ENCODE measurements at places on chromosomes 2 and 18.

- no peak for DNase-seq
Observed at GRCh38 chr2:46009315-46009714, 287.9 kb upstream of the EPAS1 start.

GRCh38 chr2:199940373-199940772 lies 14.9 kb downstream of the TYW5 start:
- no peak for DNase-seq

DNA sequence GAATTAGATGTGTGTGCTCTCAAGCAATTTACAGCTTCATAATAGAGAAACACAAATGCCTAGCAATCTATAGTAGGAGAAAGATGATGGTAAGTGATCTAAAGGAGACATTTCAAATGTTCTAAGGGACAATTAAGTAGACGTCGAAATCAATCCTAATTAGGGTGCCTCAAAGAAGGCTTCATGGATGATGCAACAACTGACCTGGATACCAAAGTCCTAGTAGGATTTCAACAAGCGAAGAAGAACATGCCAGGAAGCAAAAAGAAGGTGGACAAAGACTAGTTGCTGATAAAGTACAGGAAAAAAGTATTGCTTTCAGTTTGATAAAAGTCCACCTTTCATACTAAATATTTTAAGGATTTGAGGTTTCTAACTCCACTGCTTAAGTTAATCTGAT lies 12.5 kb downstream of the FIGN start:
- no peak for DNase-seq

DNA sequence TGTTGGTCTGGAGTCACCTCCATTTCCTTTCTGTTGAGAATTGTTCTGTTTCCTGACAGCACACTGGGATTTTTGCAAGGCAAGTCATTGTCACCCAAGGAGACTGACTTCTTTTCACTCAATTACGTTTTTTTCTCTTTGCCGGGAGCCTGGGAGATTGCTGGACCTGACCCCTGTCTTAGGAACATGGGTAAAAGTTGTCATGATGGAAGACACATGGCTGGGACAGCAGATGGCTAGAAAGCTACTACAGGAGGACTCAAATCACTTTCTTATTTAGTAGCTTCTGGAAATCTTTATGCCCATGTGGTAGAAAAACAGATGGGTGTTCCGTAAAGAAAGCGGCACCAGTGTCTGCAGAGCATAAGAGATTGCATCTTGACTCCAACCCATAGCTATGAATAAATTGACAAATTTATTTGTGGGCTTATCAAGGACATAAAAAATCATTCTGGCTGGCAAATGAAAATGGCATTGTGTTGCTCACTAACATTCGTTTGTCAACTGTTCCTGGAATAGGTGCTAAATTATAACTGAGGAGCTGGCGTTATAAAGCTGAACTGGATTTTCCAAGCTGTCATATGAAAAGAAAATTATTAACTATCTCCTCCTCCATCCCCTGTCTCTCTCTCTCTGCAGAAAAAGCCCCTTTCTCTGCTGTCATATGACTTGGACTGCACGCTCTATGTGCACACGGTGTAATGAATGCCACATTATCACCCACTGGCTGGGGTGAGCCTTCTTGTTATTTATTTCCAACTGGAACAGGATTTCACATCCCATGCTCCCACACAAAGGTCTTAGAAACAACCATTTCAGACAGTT lies 159.8 kb downstream of the SH3RF3 start:
- DNase-seq, result no peak

DNA sequence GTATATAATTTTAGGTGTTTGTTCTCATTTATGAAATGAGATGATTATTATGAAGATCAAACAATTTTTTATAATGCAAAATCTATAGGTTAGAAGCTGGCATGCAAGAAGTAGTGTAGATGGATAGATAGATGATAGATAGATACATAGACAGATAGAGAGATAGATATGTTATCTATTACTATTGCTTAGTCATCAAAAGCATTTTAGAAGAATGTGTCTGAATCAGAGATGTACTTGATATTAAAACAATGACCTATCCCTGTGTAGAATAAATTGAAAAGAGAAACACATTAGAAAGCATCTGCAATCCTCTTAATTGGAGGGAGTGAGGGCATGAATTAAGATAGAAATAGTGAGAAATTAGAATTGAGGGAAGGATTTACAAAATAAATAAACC lies 436.2 kb upstream of the NXPH2 start:
- DNase-seq, result no peak

DNA sequence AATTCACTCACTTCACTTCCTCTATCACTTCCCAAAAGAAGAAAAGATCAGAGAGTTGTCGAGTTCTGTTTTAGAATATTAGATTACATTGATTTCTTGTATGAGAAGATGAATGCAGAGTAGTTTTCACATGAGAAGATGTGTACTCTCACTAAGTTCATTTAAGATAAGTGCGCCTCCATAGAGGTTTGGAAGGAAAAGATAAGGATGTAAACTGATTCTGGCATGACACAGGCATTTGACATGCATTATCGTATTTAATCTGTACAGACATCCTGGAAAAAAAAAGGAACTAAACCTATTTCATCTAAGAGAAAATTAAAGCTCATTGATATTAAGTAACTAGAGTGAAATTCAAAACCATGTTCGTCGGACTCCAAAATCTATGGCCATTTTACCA lies 152.2 kb upstream of the CRIM1 start:
- DNase-seq, result no peak

Measured in prostate gland (tissue), 2 donors.